ENCODE measurements at places on chromosomes 1 and 21.

DNA sequence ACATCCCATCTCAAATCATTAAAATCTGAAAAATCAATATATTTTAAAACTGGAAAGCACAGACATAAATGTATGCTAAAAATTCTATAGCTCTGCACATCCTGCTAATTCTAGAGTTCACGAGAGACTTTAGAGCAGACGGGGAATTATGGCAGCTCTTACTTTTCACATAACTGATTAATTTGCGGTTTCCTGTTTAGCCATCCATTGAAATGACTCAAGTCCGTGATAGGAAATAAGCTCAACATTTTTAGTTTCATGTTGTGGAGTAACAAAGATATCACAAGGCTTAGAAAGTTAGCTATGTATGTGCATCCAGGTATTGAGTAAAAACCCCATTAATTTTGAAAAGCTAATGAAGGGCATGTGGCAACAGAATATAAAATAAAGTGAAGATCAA, 123.2 kb downstream of the SMYD2 start:
- DNase-seq = no peak

DNA sequence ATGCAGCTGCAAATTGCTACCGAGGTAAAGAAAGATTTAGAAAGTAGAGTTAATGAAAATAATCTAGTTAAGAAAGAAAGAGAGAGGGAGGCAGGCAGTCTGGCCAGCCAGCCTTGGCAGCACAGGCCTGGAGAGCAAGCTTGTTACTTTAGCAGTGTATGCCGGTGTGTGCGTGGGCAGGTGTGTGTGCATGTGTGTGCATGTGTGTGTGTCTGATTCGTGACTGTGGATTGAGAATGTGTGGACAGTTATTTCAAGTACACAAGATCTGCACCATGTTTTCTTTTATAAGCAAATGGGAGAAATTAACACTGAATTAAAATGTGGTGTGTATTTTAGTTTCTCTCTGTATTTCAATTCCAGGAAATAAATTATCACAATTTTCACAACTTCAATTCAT, 211.6 kb downstream of the DSCAM start:
- no peak for DNase-seq

GRCh38 chr1:172340520-172340919, 80.0 kb upstream of the C1orf105 start:
- no peak for DNase-seq

GRCh38 chr1:162629651-162630050, 2.6 kb upstream of the DDR2 start:
- no peak for DNase-seq

- no peak for DNase-seq
Measured at GRCh38 chr1:113714606-113715269, 44.5 kb downstream of the PHTF1 start.

GRCh38 chr1:9612162-9612845, 23.6 kb downstream of the TMEM201 start:
- DNase-seq = no peak

DNA sequence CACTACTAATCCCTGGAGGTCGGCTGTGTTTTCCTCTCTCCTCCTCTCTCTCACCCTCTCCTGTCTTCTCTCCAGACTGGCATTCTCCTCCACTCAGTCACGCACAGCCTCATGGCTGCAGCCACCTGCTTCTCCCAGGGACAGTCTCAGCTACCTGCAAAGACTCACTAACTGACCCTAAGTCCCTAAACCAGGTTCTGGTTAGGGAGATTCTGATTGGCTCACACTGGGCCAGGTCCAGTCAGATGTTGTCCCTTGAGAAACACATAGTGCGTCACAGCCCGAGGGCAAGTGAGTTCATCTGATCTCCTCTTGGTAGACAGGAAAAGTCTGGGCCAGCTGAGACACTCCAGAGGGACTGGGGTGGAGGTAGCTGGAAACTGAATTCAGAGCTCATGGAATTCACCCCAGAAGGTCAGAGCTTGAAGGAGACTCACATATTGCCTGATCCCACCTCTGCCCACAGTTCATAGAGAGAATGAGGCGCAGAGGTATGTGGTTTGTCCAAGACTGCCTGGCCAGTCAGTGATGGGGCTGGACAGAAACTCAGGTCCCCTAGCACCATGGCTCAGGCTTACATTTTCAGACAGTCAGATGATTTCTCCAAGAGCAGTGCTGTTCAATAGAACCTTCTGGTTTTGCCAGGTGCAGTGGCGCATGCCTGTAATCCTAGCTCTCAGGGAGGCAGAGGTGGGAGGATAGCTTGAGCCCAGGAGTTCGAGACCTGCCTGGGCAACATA, 40.4 kb upstream of the RPL11 start:
- no peak for DNase-seq

DNA sequence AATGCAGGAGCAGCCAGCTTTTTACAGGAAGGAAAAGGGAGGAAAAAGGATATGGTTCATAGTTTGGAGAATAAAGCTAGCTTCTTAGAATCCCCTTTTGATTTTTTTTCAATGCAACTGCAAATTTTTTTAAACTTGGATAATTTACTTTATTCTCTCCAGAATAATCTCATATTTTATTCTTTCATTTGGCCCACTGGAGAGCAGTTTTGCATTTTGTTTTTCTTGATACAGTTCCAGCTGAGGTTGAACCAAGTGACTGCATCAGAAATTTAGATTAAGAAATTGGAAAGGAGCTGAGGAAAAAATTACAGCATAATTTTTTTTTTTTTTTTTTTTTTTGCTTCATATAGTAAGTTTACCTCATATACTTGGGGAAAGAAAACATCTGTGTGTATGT, 22.8 kb downstream of the GABPA start:
- no peak for DNase-seq

Data from CD4-positive, alpha-beta T cell treated with Interleukin-10 for 1 hour (primary cell).